Activated CD8-positive, alpha-beta memory T cell treated with anti-CD3 and anti-CD28 coated beads, Interleukin-2, amount 10 ng/mL, durations not matched to agents 7 days and 5 days (primary cell): ENCODE measurements at places on chromosomes 5 and 9. TPM values are rescaled to one million over a fixed set of nuclear protein-coding genes. Genes with fewer than 3 reads are reported as not detected.

- no peak overlapping the region for H3K4me3 ChIP-seq
- no peak for DNase-seq
- H3K27me3 ChIP-seq = no peaks in the 10 kb centered on the region
- H3K4me1 ChIP-seq = no peaks in the 10 kb centered on the region
Observed at GRCh38 chr5:147305147-147305546, 70.3 kb downstream of the STK32A start.

GRCh38 chr5:173242079-173242478, 7.1 kb upstream of the NKX2-5 start:
- peaks cover 96% of the 10 kb centered on the region for H3K27me3 ChIP-seq
- no peak overlapping the region for H3K4me3 ChIP-seq
- H3K36me3 ChIP-seq = peaks cover 3% of the 10 kb centered on the region
- no peak overlapping the region for H3K27ac ChIP-seq

- no peak overlapping the region for H3K27ac ChIP-seq
- no peaks in the 10 kb centered on the region for H3K36me3 ChIP-seq
- H3K4me1 ChIP-seq = no peaks in the 10 kb centered on the region
- DNase-seq = no peak
- no peak overlapping the region for H3K4me3 ChIP-seq
Observed at GRCh38 chr5:64587370-64587769, 81.6 kb downstream of the RGS7BP start.

DNA sequence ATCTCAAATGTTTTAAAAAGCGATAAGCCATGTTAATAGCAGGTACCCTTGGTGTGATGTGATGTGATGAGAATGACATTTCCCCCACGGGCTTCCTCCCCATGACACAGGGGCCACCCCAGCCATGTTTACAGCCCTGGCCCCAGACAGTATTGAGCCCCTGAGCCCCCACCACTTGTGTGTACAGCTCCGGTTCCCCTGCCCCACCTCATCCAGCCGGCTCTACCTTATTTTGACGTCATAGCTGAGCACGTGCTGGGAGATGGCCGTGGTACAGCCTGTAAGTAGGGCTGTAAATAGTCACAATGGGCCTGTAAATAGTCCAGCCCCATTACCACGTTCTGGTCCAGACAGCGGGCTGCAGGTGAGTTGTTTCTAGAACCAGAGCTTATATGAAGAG, 24.9 kb upstream of the HNRNPH1 start:
- no peak for DNase-seq
- no peak overlapping the region for H3K4me3 ChIP-seq
- H3K27me3 ChIP-seq = no peaks in the 10 kb centered on the region

CTNND2 gene
- total RNA-seq = not detected
